Large intestine (tissue), 12 donors: ENCODE measurements at places on chromosomes 4 and X. TPM values are rescaled to one million over a fixed set of nuclear protein-coding genes. Genes with fewer than 3 reads are reported as not detected.

DNA sequence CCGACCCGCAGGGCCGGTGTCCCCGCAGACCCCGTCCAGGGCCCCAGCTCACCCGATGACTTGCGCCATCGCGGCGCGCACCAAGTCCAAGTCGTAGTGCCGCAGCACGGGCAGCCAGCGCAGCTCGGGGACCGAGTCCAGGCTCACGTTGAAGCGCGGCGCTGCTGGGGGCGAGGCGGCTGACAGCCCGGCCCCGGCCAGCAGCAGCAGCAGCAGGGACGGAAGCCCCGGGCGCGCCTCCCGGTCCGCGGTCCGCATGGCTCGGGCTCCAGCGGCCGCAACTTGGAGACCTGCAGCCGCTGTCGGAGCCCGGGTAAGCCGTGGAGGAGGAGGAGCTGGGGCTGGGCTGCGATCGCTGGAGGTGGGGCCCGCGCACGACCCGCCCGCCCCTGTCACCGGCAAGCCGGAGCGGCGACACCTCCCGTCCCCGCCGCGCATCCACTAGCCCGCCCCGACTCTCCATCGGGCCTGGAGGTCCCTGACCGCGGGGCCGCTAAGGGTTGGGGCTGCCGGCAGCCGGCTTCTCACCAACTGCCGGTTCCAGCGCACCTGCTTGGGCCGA is at the start of gene NAAA:
Gene NAAA (minus strand): TSS at position 322 of the 562 bp plus-strand sequence. CDS start 64 bp downstream, at position 258.
- DNase-seq = peak; percentile 54

- no peak for DNase-seq
These were observed 4.1 kb downstream of the ENPEP start for GRCh38 chr4:110480031-110480549.

- DNase-seq = no peak
These were observed 3.1 kb downstream of the TADA2B start for GRCh38 chr4:7045961-7046921.

DNA sequence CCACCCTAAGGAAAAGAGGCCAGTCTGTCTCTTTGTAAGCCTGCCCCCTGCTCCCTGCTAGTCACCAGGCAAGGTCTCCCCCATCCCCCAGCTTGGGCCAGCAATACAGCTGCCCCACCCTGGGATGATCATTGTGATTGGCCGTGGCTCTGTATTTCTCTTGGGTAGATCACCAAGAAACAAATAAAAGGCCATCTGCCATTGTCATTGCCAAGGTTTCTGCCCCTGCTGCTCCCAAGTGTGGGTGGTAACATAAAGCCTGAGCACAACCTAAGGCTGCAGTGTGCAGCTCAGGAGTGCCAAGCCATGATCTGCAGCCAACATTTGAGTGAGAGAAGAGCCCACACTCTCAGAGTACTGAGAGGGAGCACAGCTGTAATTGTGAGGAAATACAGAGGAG is 241.0 kb upstream of the POF1B start:
- no peak for DNase-seq

DNA sequence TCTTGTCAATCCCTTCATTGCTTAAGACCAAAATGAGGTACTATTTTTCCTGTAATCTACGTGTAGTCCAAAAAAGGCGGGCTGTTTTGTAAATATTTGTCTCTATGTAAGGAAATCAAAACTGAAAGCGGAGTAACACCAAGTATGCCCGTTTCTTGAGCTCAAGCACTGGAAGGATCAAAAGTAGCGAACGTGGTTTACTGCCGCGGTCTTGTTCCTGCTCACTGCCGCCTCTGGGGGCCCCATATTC is 71.5 kb downstream of the AFF1 start:
- no peak for DNase-seq

DNA sequence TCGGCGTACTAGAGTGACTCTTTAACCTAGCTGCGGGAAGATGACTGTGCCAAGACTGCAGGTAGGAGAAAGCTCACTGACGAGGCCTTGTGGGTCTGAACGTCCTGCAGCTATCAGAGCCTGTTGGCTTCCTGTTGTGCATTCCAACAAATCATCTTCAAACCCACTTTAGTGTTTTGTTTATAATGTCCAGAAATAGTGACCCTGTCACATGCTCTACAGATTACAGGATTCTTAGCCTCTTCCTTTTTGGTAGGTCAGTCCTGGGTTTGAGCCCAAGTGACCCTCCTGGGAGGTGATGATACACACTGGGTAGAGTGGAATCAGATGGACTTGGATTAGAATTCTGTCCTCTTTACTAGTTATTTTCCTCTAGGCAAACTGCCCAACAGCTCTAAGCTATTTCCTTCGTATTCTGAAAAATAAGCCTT is 33.2 kb downstream of the HTT start:
- DNase-seq = no peak

DNA sequence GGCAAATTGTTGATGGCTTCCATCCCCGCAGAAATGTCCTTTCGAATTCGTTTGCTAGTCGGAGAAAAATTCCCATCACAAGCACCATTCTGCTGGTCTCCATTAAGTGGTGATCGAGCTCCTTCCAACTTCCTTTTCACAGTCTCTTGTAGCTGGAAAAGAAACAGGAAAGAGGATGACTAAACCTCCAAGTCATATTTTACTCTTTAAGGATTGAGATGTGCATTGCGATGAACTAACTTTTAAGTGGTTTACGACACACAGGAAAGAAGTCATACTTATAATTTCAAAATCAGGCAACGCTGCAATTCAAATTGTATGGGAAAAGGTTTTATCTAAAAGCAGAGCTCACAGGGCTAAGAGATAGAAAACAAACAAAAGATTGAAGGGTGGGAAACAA is 225.2 kb downstream of the MGST2 start:
- DNase-seq = no peak

GRCh38 chrX:117752745-117753144 is 363.9 kb downstream of the KLHL13 start:
- DNase-seq = no peak

The ESX1 gene
- polyA plus RNA-seq = not detected

GRCh38 chr4:139857021-139857420 is 191.4 kb downstream of the MGST2 start:
- no peak for DNase-seq

DNA sequence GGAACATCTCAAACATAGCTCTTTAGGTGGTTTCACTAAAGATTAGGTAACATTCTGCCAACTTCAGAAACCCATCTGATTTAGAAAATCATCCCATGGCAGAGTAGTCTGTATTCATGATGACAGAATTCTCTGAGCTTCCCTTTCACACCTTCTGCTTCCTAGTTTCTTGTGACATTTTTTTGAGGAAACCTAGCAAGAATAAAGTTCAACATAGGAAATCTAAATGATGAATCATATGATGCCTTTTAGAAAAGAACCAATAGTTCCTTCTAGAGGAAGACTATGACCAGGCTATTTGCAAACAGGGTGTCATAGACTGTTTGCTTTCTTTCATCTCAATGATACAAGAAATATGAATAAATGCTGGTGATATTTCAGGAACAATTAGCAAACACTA is 49.8 kb upstream of the CAMK2D start:
- no peak for DNase-seq

- no peak for DNase-seq
These were observed 450.8 kb downstream of the GRXCR1 start for GRCh38 chr4:43343298-43343697.

DNA sequence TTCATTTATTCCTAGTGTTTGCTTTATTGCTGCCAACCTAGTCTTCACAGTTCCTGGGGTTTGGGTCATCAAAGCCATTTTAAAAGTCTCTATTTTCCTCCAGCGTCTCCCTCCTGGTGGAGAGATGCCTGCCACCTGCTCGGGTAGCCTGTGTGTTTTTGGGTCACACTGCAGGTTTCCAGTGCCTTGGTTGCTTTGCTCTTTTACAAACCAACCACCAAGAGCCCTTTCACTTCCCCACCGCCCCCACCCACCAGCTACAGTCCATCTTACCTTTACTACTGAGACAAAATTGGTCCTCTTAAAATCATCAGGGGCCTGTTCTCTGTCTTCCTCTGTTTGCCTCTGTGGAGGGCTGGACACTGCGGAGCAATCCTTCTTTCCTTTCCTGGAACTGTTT is 280.5 kb upstream of the GATB start:
- DNase-seq = no peak

The LRAT gene
- polyA plus RNA-seq = 1.6 TPM

DNA sequence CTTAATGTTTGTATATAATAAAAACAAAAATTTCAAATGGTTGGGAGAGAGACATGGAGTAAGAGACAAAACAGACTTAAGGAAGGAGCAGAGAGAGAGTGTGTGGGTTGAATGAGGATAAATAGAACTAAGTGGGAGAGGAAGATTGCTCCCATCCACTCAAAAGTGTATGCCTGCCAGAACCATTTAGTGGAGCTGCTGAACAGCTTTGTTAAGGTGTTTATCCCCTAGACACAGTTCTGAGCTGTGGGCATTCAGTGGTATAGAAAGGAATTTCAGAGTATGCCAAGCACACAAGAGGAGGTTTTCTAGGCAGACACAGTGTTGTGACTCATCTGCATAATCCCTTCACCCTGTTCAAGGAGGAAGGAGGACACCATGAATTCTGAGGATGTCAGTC is 508.6 kb upstream of the EPHA5 start:
- DNase-seq = no peak

The PCDH11X gene
- 0.01 TPM for polyA plus RNA-seq

The FAM184B gene
- polyA plus RNA-seq = 0.04 TPM

GRCh38 chr4:8704632-8705031 is 112.1 kb downstream of the CPZ start:
- DNase-seq = no peak

The JCHAIN gene
- polyA plus RNA-seq = 1.5 TPM

DNA sequence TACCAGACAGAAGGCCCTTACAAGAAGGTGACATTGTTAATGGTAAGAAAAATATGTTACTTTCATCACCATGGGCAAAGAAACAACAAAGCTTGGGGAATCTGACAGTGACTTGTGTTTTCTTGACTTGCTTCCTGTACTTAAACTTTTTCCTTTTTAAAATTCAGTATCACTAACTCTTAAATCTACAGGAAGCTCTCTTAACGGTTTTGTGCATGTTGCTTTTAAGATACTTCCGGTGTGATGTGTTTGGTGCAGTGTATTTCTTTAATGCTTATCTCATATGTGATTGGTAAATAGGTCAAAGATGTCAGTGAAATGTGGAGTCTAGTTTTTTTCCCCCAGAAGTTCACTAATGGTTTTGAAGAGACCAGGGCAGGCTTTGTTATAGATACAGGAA is 45.2 kb downstream of the ADH5 start:
- DNase-seq = no peak

GRCh38 chr4:7590899-7591298 is 156.2 kb upstream of the PSAPL1 start:
- DNase-seq = no peak

The NWD2 gene
- polyA plus RNA-seq = 0.64 TPM

- no peak for DNase-seq
These were observed 24.9 kb upstream of the ZDHHC15 start for GRCh38 chrX:75547783-75548182.

The SATL1 gene
- polyA plus RNA-seq = 0.22 TPM

DNA sequence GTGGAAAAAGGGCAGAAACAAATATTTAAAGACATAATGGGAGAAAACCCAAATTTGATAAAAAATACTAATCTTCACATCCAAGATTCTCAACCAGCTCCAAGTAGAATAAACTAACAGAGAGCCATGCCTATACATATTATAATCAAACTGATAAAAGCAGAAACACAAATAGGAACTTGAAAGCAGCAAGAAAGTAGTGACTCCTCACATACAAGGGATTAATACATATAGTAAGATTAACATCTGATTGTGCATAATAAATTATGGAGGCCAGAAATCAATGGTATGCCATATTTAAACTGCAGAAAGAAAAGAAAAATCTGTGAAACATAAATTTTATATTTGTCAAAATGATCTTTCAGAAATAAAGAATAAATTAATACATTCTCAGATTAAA is 454.3 kb upstream of the PCDH10 start:
- no peak for DNase-seq

DNA sequence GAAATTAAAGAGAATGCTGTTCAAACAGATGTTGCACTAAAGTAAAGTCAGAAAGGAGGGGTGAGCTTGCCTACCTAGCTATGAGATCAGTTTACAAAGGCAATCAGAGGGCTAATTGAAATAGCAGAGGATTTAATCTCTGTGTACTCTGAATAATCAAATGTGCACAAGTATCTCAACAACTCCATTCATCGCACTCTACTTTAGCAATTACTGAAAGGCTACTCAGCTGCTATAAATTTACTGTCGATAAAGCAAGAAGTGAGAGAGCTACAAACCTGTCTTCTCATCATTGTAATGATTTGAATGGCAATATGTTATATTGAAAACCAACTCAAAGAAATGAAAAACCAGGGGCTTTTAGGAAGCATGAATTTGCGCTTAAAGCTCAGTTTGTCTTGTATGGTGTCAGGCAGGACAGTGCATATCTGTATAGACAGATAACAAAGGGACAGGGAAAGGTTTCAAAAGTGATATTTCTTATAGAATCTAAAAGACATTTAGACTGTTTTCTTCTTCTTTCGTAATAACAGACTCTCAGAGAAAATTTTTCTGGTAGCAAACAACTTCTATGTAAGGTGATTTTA is 34.8 kb downstream of the GC start:
- no peak for DNase-seq
